ENCODE measurements at places on chromosomes 2 and 18.

GRCh38 chr18:8011361-8011760 lies 444.2 kb downstream of the PTPRM start:
- no peaks in the 10 kb centered on the region for H3K4me1 ChIP-seq
- H3K4me3 ChIP-seq, result no peak overlapping the region
- H3K36me3 ChIP-seq, result no peaks in the 10 kb centered on the region
- DNase-seq, result no peak

DNA sequence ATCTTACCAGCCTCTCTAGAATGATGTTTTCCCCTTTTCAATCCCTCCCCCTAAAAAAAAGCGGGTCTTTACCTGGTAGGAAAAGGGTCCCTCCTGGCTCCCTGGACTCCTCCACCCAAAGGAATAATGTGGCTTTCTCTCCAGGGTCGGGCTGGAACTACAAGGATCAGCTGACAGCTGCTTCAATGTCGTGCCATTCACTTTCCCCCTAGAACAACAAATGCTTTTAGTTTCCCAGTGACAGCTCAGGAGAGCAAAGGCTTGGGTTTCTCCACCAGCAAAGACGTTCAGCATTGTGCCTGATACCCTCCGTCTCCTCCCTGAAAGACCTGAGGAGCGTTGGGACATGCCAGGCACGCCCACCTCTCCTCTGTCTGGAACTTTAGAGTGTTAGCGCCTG lies 173.8 kb upstream of the SIX3 start:
- H3K4me3 ChIP-seq, result no peak overlapping the region
- no peaks in the 10 kb centered on the region for H3K4me1 ChIP-seq
- no peaks in the 10 kb centered on the region for H3K36me3 ChIP-seq
- no peak for DNase-seq
- no peaks in the 10 kb centered on the region for H3K27me3 ChIP-seq

- no peak overlapping the region for H3K4me3 ChIP-seq
- H3K27me3 ChIP-seq, result peaks cover 2% of the 10 kb centered on the region
- no peaks in the 10 kb centered on the region for H3K36me3 ChIP-seq
Observed at GRCh38 chr2:33746208-33746800, 147.2 kb upstream of the FAM98A start.

DNA sequence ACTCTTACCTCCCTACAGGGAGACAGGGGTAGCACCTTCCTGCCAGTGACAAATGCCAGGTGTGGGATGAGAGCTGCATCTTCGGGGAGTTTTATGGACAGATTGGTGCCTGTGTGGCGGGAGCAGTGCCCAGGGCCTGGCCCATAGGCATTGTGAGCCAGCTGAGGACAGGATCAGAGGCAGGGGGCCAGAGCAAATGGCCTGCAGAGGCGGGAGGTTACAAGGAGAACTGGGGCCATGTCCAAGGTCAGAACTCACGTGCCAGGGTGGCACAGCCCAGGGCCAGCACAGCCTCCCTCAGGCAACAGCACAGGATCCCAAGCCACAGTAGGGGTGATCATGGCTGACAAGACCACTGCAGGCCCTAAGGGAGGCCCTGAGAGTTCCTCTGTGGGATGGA lies 40.2 kb upstream of the MCFD2 start:
- H3K36me3 ChIP-seq, result no peaks in the 10 kb centered on the region
- no peak overlapping the region for H3K27ac ChIP-seq
- no peak for DNase-seq
- H3K4me1 ChIP-seq, result no peaks in the 10 kb centered on the region

- no peak overlapping the region for H3K27ac ChIP-seq
- no peak for DNase-seq
- no peak overlapping the region for H3K4me3 ChIP-seq
- H3K27me3 ChIP-seq, result no peaks in the 10 kb centered on the region
- H3K4me1 ChIP-seq, result no peaks in the 10 kb centered on the region
Observed at GRCh38 chr2:96558485-96558884, 21.9 kb downstream of the ARID5A start.

DNA sequence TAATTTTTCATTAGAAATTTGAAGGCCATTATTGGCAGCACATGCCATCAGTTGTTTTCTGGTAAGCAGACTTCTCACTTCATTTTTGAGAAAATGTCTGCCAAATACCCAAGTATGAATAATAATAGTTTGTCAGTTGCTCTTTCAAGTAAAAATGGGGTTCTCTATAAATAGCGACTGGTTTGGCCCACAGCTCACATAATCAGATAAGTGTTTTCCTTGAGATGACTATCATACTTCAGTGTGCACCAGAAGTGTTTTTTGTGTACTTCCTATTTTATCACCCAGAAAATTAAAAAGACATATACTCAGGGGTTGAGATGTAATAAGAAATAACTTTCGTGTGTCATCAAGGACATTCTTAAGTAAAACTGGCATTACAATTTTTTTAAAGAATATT lies 147.1 kb downstream of the PHLPP1 start:
- H3K27ac ChIP-seq, result no peak overlapping the region
- no peaks in the 10 kb centered on the region for H3K27me3 ChIP-seq
- DNase-seq, result no peak
- no peaks in the 10 kb centered on the region for H3K4me1 ChIP-seq
- H3K4me3 ChIP-seq, result no peak overlapping the region

DNA sequence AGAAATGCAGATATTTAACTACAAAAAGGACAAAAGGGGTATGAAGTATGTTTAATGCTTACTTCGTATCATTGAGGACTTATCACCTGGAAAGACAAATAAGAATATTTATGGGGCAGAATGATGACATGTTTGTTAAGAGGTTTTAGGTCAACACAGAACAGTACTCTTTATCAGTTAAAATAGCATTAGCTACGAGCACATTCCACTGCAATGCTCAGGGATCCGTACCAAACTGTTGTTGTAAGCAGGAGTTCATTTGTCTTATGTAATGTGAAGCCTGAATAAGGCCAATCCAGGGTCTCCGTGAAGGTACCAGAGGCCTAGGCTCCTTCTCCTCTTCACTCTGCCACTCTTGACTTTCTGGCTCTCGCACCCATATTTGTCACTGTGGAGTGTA lies 465.7 kb upstream of the NRP2 start:
- H3K36me3 ChIP-seq, result no peaks in the 10 kb centered on the region
- no peak overlapping the region for H3K27ac ChIP-seq
- no peak overlapping the region for H3K4me3 ChIP-seq
- H3K4me1 ChIP-seq, result no peaks in the 10 kb centered on the region
- H3K27me3 ChIP-seq, result no peaks in the 10 kb centered on the region

DNA sequence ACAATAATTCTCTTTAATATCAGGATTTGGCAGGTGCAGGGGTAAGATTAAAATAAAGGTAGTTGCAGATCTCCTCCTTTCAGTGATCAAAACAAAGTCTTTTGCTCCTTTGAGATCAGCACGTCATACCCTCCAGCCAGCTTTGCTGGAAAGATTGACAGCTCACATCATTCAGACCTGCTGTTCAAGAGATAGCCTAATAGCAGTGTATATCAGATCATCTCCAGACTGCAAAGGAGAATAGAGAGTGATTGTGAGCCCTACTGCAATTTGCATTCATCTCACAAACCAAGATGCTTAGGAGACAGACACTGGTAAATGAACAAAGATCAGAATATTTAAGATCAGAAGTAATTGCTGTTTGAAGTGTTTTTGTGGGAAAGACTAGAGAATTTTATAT lies 135.8 kb upstream of the DSEL start:
- H3K36me3 ChIP-seq, result no peaks in the 10 kb centered on the region
- no peaks in the 10 kb centered on the region for H3K4me1 ChIP-seq
- H3K4me3 ChIP-seq, result no peak overlapping the region
- H3K27me3 ChIP-seq, result no peaks in the 10 kb centered on the region
- DNase-seq, result no peak
- no peak overlapping the region for H3K27ac ChIP-seq

DNA sequence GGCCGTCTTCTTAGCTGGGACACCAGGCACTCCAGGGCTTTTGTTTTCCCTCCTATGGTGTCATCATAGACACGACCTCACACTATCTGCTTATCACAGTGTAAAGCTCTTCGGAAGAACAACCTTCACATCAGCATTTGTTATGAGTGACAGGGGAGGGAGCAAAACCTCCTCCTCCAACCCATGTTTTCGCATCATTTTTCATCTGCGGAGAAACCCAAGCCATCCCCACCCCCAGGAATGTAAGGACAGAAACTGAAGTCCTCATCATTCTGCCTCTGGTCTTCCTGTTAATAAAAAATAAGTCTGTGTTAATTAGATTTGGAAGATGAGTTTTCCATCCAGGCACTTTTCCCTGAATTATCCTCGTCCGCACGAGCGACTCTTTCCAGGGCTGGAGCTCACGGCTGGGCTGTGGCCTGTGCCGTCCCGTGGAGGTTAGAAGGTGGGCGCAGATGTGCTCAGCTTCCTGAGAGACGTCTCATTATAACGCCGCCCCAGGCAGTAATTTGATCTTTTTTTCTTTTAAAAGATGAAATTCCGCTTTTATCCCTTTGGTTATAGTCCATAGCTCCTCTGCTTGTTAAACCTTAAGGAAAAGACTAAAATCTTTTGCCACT lies 101.6 kb upstream of the TMEM18 start:
- no peaks in the 10 kb centered on the region for H3K36me3 ChIP-seq
- H3K27ac ChIP-seq, result no peak overlapping the region
- H3K4me1 ChIP-seq, result no peaks in the 10 kb centered on the region
- no peak for DNase-seq

DNA sequence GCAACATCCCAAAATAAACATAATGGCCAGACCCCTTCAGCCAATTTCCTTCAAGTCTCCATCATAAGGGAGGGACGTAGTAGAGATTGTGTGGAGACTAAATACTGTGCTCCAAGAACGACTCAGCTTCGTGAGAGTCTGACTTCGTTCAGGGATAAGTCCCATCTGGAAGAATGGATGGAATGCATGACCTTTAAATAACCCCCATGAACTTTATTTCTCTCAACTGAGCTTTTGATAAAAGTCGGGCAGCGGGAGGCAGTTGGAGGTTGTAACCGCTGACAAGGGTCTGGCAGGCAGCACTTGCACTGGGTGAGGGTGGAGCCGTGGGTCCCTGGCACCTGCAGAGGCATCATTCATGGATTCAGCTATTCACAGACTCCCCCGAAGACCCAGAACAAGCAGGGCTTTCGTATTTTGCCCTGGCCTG lies 115.9 kb downstream of the ZFP36L2 start:
- H3K27me3 ChIP-seq, result no peaks in the 10 kb centered on the region
- DNase-seq, result peak; percentile 75
- no peak overlapping the region for H3K4me3 ChIP-seq
- H3K36me3 ChIP-seq, result no peaks in the 10 kb centered on the region

- H3K27me3 ChIP-seq, result no peaks in the 10 kb centered on the region
- H3K36me3 ChIP-seq, result no peaks in the 10 kb centered on the region
- H3K4me3 ChIP-seq, result no peak overlapping the region
- H3K27ac ChIP-seq, result no peak overlapping the region
- no peaks in the 10 kb centered on the region for H3K4me1 ChIP-seq
Observed at GRCh38 chr2:133417415-133417814, 150.8 kb downstream of the NCKAP5 start.

DNA sequence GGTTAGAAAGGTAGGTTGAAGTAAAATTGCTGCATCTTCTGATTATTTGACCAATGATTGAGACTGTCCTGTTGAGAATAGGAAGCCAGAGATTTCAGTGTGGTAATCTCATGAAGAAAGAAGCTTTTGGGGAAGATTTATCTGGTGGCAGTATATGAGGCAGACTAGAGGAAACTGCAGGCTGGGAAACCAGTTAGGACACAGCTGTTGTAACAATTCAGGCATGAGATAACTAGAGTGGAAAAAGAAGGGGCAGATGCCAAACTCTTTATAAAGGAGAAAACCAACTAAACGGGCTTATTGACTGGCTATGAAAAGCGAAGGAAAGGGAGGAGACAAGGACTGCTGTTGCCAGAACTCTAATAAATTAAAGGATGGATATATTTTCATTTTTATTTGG lies 155.6 kb downstream of the TTC27 start:
- no peaks in the 10 kb centered on the region for H3K4me1 ChIP-seq
- H3K27ac ChIP-seq, result no peak overlapping the region
- no peak for DNase-seq
- no peak overlapping the region for H3K4me3 ChIP-seq
- H3K27me3 ChIP-seq, result no peaks in the 10 kb centered on the region

- H3K4me3 ChIP-seq, result no peak overlapping the region
- no peaks in the 10 kb centered on the region for H3K4me1 ChIP-seq
- no peaks in the 10 kb centered on the region for H3K36me3 ChIP-seq
- H3K27me3 ChIP-seq, result no peaks in the 10 kb centered on the region
Observed at GRCh38 chr2:66389651-66390131, 45.2 kb upstream of the MEIS1 start.

GRCh38 chr2:44124500-44124899 lies 44.2 kb upstream of the PPM1B start:
- H3K4me3 ChIP-seq, result no peak overlapping the region
- no peaks in the 10 kb centered on the region for H3K27me3 ChIP-seq
- no peak overlapping the region for H3K27ac ChIP-seq
- no peaks in the 10 kb centered on the region for H3K36me3 ChIP-seq
- H3K4me1 ChIP-seq, result no peaks in the 10 kb centered on the region
- DNase-seq, result no peak

GRCh38 chr18:55296778-55297177 lies 291.2 kb downstream of the TCF4 start:
- H3K36me3 ChIP-seq, result no peaks in the 10 kb centered on the region
- H3K27ac ChIP-seq, result no peak overlapping the region
- no peak overlapping the region for H3K4me3 ChIP-seq

GRCh38 chr2:208186465-208186864 lies 3.4 kb downstream of the C2orf80 start:
- H3K27ac ChIP-seq, result no peak overlapping the region
- no peaks in the 10 kb centered on the region for H3K4me1 ChIP-seq
- no peaks in the 10 kb centered on the region for H3K36me3 ChIP-seq
- no peaks in the 10 kb centered on the region for H3K27me3 ChIP-seq

DNA sequence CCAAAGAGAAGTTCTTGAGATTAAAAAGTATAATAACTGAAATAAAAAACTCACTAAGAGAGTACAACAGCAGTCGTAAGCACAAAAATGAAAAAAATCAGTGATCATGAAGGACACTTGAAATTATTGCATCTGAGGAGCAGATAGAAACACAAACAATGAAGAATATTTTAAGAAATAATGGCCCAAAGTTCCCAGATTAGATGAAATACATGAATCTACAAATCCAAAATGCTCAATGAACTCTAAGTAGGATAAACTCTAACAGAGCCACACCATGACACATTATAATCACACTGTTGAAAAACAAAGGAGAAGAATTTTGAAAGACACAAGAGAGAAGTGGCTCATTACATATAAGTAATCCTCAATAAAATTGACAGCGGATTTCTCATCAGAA lies 31.9 kb upstream of the EMILIN2 start:
- no peak overlapping the region for H3K27ac ChIP-seq
- no peaks in the 10 kb centered on the region for H3K27me3 ChIP-seq
- H3K36me3 ChIP-seq, result no peaks in the 10 kb centered on the region
- no peak overlapping the region for H3K4me3 ChIP-seq
- DNase-seq, result no peak

GRCh38 chr18:30658306-30658705 lies 384.2 kb downstream of the DSC3 start:
- no peaks in the 10 kb centered on the region for H3K27me3 ChIP-seq
- DNase-seq, result no peak
- no peak overlapping the region for H3K27ac ChIP-seq
- H3K4me1 ChIP-seq, result no peaks in the 10 kb centered on the region

- peaks cover 6% of the 10 kb centered on the region for H3K4me1 ChIP-seq
- DNase-seq, result peak; percentile 78
- peak overlapping the region; percentile 50 for H3K27ac ChIP-seq
- H3K27me3 ChIP-seq, result no peaks in the 10 kb centered on the region
- H3K36me3 ChIP-seq, result no peaks in the 10 kb centered on the region
Observed at GRCh38 chr2:134401081-134401497, 147.2 kb downstream of the MGAT5 start.

GRCh38 chr18:55982992-55983391 lies 395.0 kb upstream of the TCF4 start:
- no peak for DNase-seq
- no peak overlapping the region for H3K27ac ChIP-seq
- no peaks in the 10 kb centered on the region for H3K27me3 ChIP-seq
